H9 (cell line): ENCODE measurements at places on chromosomes 7 and 10. TPM values are rescaled to one million over a fixed set of nuclear protein-coding genes. Genes with fewer than 3 reads are reported as not detected.

DNA sequence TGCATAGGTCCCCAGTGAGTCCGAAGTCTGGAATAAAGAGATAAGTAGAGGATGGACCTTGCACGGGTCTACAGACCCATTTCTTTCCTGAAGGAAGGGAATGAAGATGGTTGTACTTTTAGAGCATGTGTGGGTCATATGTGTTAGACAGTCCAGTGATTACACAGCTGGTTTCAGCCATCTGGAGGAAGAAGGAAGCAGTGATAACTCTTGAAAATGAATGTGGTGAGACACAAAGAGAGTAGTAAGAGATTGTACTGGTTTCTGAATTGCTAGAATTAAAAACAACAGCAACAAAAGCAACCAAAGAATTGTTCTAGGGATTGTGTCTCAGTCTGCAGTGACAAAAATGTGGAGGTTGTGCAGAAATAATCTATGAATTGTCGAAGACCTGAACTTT lies 258.9 kb downstream of the SUGCT start:
- DNase-seq = no peak

Gene PODXL
- 727 and 732 TPM in 2 replicates for total RNA-seq

Gene FGL2
- not detected in 2 replicates for total RNA-seq

- no peak for DNase-seq
These were observed 43.6 kb downstream of the NSUN6 start for GRCh38 chr10:18607503-18608378.

DNA sequence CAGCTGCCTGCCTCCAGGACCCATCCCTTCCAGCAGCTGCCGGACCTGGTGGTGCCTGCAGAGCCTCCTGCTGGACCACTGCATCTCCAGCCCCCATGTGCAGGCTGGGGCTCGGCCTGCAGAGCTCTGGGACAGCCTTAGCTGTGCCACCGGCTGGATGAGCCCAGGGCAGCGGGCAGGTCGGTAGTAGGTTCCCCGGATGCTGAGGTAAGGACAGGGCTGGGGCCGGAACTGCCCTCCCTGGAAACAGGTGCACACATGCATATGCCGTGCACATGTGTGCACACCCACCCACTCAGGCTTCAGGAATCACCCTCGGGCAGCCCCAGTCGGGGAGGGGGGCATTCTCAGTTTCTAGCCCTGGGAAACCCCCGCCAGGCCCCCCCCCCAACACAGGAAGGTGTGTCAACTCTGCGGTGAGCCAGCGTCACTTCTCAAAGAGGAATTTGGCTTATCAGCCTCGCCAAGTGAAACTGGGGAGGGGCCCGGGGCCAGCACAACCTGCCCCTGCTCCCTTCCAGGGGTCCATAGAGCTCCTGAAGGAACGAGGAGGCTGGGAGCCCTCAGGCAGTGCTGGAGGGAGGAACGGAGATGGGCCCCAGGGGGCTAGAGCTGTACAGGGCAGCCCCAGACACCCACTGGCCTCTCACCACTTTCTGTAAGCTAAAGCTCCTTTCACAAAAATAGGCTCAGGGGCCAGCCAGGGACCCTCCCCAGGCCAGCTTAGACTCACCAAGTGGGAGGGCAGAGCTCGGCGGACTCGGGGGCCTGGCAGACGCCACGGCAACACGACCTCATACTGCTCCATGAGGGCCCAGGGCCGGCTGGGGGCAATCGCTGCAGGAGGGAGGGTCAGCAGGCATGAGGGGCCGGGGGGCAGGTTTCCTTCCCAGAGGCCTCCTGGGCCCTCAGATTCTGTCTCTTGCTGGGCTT lies 1.7 kb downstream of the ADAM8 start:
- DNase-seq = no peak

DNA sequence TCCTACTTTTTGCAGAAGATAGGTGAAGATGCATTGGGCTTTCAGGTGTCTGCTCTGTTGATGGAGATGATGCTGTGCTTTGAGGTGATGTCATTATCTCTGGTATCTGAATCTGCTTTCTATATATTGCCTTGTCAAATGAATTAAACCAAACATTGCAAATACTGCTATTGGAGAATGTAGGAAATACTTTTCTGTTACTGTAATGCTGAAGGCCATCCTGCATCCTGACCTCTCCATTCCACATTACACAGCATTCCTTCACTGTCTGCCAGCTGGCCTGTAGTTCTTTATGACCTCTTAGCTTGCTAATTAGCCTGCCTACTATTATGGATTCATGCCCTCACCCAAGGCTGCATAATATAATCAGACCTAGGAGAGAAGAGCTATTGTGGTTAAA lies 73.2 kb downstream of the VCL start:
- no peak for DNase-seq

DNA sequence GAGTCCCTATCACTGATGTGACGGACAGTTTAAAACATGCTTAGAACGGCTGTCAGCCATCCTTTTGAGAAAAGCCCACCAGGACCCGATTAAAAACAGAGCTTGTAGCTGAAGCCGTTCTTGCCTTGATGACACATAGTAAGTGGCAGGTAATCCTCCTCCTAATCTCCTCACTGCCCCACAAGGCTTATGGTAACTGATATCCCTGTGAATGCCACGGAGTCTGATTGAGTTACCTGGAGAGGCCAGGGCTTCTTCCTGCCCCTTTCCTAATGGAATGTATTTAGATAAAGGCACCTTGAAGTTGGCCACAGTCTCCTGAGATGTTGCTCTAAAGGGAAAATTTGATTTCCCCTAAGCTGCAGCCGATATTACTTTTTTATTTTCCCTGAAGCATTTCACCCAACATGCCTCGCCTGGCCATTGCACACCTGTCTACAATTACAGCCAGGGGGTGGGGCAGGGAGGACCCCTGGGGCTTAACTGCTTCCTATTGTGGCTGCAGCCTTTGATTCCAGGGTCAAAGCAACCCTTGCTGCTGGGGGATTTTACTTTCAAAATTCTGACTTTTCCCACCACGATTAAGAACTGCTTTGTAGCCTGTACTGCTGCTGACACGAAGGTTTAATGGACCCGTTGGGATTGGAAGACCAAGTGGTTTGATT lies 169.0 kb upstream of the GPR26 start:
- no peak for DNase-seq

GRCh38 chr10:96072674-96073073 lies 29.3 kb downstream of the CCNJ start:
- no peak for DNase-seq

Gene FFAR4
- not detected in 2 replicates for total RNA-seq

Gene CLRN3
- not detected in 2 replicates for total RNA-seq

Gene ALOX5
- 3.2 and 3.7 TPM in 2 replicates for total RNA-seq

- DNase-seq = no peak
These were observed 1250.6 kb downstream of the GATA3 start for GRCh38 chr10:9305018-9305655.

Gene SNX10
- 9.4 and 9.6 TPM in 2 replicates for total RNA-seq

DNA sequence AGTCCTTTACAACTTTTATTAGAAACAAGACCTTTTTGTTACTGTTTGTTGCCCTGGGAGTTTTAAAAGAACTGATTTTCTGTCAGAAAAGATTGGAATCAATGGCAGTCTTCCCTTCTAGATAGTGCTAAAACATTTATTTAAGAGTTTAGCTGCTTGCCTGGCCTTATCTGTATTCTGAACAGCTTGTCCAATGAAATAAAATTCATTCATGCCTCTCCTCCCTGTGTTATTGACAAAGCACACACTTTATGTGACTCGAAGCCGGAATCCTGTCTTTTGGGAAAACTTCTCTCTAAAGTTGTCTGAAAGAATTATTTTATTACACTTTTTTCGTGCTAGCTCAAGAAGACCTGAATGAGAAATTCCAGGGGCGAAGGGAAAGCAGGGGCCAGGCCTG lies 992.5 kb downstream of the TYW1 start:
- DNase-seq = no peak

DNA sequence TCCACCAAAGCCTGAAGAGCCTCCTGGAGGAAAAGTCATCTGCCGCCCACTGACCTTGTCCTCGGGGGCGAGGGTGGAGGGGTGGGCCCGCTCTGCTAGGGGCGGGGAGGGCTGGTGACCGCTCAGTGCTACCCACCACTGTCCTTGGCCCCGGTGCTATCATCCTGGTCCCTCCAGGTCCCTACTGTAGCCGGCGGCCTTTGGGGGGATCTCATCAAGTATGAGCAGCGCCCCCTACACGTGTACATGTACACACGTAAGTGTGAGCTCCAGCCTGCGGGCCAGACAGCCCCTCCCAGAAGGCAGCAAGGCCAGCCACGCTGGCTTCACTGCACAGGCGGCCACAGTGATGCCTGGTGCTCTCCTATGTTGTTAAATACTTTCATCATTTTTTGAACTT lies 19.6 kb downstream of the TTYH3 start:
- no peak for DNase-seq

DNA sequence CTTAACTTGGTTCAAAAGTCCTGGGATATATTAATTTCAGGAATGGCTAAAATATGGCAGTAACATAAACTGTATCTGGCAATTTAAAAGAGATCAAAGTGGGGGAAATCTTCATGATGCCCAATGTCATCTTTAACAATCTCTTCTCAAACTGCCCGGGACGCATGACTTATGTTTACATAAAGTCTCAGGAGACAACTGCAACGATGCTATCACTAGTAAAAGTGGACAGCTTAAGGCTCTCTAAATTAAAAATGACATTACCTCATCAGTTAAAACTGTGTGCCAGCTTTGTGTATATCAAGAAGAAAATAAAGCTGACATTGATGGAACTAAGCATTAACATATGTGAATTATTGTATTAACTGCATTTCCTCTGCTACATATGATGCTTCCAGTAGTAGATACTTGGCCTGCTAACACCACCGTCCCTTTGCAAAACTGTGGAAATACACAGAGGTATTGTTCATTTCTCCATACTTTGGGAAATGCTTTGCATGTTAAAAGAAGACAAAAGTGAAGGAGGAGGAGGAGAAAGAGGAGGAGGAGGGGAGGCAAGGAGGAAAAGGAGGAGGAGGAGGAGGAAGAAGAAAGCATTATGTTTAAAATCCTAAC lies 62.4 kb downstream of the NRP1 start:
- no peak for DNase-seq

GRCh38 chr10:105990529-105990928 lies 1174.0 kb downstream of the SORCS1 start:
- no peak for DNase-seq

GRCh38 chr10:3777981-3778691 lies 6.9 kb downstream of the KLF6 start:
- DNase-seq = no peak

Gene SFTPA1
- not detected in 2 replicates for total RNA-seq

- no peak for DNase-seq
These were observed 1.1 kb upstream of the DIP2C start for GRCh38 chr10:690372-691161.

GRCh38 chr10:9294865-9295264 lies 1240.4 kb downstream of the GATA3 start:
- no peak for DNase-seq
